ENCODE measurements at places on chromosomes 4 and X. TPM values are rescaled to one million over a fixed set of nuclear protein-coding genes. Genes with fewer than 3 reads are reported as not detected.

DNA sequence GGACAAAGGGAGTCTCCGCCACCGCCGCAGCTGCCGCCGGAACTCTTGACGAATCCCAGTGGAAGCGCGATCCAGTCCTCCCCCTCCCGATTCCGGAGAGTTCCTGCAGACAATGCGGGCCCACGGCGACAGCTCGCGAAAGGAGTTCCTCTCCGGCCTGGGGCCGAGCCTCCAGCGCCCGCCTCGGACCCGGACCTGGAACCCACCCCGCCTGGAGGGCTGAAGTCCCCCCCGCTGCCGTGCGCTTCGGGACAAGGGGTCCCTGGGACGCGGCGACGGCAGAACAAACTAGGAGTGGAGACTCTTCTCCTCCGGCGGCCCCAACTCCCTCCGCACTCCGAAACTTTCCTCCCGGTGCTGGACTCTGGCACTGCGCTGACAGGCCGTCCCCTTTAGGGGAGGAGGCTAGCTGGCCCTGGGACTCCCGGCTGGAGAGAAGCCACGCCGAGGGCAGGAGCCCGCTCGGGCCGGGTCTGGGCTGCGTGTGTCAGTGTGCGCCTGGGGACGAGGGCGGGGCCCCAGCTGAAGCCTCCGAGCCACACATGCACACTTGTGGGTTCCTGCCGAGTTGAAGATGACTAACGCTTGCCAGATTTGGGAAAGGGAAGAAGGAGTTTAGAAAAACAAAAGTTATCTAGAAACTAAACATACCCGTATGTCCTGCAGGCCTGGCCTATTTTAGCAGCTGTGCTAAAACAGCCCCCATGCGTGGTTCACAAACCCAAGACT, at the start of gene ANTXR2:
TSS of gene ANTXR2 (minus strand) at position 486 of the 729 bp plus-strand sequence. CDS start 669 bp downstream, outside the sequence.
- DNase-seq, result peak; percentile 89

DNA sequence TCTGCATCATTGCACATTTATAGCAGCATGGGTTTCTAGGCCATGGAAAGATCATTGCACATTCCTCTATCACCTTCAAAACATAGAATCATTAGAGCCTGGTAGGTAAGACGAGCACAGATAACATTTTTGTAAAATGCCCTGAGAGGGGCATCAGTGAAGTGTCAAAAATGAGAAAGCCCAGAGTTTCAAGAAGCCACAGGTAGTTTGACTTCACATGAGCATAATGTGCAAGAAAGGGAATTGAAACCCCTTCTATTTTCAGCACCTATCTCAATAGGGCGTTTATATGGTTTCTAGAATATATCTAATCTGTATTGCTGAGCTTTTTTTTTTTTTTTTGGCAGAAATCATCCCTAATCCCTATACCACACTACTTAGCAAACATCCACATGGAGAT, 2441.7 kb downstream of the ARAP2 start:
- no peak for DNase-seq

DNA sequence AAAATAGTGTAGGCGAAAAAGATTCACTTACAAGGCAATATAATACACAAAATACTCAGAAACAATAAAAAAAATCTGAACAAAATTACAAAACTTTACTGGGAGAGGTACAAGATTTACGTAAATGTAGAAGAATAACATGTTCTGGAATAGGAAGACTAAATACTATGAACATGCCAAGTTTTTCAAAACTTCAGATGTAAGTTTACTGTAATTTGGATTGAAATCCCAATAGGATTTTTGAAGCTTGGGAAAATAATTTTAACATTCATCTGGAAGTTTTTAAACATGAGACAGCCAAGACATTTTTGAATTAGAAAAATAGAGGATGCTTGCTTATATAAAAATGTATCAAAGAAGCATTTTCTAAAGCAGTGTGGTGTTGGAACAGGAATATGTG, 30.5 kb upstream of the CT83 start:
- no peak for DNase-seq

The SNCA gene
- total RNA-seq, result 9.3 TPM

DNA sequence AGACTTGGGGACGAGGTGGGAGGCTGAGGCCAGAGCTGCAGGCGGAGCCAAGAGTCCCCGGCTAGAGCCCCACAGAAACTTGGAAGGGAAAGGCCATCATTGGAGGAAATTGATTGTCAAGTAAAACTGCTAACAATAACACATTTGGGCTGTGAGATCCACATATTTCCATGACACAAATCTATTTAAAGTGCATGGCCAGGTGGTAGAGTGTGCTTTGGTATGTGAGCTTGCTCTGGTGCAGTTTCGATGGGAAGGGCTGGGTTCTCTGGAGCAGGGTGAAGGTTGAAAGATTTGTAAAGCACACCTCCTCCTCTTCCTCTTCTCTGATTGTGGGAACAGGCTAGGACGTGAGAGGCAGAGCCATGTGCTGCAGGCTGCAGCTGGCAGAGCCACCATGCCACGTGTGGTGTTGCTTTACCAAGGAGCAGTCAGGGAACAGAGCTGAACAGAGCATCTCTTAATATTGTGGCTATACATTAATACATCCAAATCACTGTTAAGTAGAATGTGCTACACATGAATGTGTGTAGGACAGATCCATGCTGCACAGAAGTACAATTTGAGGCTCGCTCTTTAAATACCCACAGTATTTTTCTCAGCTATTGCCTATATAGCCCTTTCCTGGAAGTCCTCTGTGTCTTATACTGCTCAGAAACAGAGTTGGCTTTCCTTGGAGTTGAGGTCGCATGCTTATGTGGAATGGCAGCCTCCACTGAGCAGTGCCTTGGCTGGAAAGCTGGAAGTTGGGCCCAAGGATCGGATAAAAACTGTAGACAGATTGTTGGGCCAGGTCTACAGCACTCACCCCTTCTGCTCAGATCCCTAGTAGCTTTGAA, 37.7 kb downstream of the FHDC1 start:
- DNase-seq, result no peak

DNA sequence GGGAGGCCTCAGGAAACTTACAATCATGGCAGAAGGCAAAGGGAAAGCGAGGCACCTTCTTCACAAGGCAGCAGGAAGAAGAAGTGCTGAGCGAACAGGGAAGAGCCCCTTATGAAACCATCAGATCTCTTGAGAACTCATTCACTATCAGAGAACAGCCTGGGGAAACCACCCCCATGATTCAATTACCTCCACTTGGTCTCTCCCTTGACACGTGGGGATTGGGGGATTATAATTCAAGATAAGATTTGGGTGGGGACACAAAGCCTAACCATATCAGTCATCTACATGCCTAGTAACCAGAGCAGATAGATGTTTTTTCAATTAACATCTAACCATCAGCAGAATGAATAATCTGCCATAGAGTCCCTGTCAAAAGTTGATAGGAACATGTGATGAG, 30.4 kb downstream of the FAM13A start:
- no peak for DNase-seq

DNA sequence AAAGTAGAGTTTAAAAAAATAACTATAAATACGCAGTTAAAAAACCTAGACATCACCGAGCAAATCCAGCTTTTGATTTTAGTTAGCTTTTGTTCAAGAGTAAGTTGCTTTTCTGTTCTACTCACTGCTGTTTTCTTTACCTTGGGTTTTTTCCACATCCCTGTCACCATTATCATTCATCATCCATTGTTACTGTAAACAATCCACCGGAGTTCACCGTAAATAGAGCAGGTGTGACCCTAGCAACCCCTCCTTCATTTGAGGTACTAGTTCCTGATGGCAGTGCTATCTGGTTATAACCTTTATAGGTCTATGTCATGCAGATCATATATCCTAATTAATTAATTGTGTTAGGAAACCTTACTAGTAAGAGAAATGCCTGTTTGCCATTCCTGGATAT, 43.0 kb upstream of the TEX13D start:
- no peak for DNase-seq

- DNase-seq, result peak; percentile 37
These were observed 169.2 kb downstream of the GRIA2 start for GRCh38 chr4:157389741-157390140.

The DAPP1 gene
- total RNA-seq, result 2.3 TPM

GRCh38 chr4:102778720-102779119, 18.0 kb upstream of the MANBA start:
- DNase-seq, result peak; percentile 45

- peak; percentile 75 for DNase-seq
These were observed 213.4 kb upstream of the S100G start for GRCh38 chrX:16436348-16437188.

DNA sequence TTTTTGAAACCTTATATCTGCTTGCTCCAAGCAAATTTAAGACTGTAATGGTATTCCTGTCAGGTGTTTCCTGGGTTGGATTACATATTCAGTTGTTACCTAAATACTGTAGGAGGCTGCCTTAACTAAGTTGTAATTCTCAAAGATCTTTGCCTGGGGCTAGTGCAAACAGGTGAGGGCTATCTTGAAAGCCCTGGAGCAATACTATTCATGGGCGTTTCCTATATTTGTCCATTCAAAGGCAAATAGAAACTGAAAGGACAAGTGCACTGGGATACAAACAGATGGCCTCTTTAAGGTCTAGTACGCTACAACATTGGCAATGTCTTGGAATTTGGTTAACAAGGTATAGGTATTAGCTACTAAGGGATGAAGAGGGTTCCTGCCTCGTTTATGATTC, 84.1 kb upstream of the CT45A1 start:
- no peak for DNase-seq

DNA sequence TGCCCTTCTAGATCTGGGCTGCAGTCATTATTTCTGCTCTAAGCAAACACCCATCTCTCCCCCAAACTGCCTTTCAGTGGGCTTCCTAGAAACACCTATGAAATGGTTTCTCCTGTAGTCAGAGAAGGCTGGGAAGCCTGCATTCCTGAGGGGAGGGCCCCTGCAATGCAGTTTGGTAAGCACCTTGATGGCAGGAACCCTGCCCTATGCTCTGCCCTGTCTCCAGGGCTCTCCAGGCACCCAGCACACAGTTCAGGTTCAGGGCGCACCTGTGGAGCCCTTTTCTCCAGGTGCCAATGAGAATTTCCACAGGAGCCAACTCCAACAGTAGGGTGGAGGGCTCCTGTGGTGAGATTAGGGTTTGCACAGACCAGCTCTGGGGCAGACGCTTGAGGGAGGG, 69.1 kb upstream of the FBXW7 start:
- DNase-seq, result no peak

- DNase-seq, result no peak
These were observed 156.9 kb downstream of the NLGN4X start for GRCh38 chrX:6071731-6072130.

DNA sequence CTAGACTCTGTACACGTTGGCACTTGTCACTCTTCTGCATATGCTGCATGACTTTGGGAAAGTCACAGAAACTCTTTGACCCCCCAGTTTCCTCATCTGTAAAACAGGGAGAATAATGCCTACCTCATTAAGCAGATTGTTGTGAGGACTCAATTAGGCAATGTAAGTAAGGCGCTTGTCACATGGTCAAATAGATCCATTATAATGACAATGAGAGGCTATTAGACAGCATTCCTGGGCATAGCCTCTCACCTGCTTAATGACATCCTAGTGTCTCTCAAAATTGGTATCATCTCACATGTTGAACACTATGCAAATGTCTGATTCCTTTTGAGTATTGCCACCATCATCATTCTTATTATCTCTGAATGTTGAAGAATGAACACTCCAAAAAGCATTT, 172.6 kb upstream of the JADE1 start:
- no peak for DNase-seq

DNA sequence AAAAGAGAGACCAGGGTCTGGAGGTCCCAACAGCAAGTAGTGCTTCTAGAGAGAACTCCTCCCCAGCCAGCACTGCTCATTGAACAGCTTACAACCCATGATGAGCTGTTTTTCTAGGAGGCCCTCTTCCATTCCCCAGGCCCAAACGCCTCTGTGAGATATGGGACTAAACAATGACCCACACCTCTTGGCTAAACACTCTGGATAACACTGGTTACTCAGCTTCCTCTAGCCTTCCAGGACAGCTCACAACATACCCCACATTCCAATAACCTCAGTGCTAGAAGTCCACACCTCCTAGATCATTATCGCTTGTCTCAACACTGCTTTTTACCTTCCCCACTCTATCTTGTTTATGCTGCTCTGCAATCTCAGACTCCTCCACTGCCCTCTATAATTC, 35.4 kb upstream of the PGRMC2 start:
- no peak for DNase-seq

The SLITRK4 gene
- total RNA-seq, result 0.33 TPM

- DNase-seq, result no peak
These were observed 141.0 kb downstream of the TSPAN5 start for GRCh38 chr4:98517218-98518021.

GRCh38 chr4:121449416-121449815, 68.6 kb upstream of the QRFPR start:
- no peak for DNase-seq

DNA sequence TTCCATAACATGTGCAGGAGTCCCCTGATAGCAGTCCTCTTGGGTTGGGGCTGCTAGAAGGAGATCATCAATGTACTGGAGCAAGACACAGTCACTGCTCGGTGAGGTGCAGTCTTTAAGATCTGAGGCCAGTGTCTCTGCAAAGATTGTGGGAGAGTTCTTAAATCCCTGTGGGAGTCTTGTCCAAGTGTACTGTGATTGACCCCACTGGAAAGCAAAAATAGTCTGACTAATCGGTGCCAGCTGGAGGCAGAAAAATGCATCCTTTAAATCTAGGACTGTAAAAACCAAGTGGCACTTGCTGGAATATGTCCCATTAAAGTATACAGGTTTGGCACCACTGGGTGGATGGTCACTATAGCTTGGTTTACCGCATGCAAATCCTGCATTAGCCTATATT, 31.1 kb downstream of the SULT1E1 start:
- DNase-seq, result no peak

DNA sequence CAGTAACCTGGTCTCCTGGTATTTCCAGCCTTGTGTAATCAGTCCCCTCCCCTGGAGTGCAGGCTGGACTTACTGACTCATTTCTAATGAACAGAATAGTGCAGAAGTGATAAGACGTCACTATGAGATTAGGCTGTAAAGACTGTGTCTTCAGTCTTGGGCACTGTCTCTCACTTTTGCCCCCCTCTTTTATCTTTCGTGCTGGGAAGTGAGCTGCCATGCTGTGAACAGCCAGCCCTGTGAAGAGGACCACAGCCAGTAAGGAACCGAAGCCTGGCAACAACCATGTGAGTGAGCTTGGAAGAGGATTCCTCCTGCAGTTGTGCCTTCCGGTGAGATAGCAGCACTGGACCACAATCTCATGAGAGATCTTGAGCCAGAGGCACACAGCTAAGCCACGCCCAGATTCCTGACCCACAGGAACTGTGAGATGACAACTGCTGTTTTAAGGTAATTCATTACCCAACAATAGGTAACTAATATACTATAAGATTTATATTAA, 67.5 kb upstream of the GPR34 start:
- no peak for DNase-seq

The CLNK gene
- not detected for total RNA-seq

GRCh38 chrX:37813570-37813969, 33.7 kb downstream of the CYBB start:
- no peak for DNase-seq
